ENCODE measurements at places on chromosomes 7 and 10.

DNA sequence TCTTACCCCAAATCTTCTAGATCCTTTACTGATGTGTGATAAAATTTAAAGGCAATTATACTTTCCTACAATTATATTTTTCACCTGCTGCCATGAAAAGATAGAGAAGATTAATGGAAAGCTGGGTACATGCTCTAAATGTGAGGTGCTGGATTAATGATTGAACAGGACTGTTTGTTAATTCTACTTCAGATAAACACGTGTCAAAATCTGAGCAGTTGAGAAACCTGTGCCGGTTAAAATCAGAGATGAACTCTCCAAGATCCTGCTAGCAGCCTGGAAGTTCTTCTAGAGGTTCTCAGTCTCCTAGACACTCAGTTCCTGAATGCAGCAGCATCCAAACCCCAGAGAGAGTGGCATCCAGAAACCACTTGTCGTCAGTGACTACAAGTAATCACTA, 69.2 kb downstream of the INHBA start:
- DNase-seq = no peak

DNA sequence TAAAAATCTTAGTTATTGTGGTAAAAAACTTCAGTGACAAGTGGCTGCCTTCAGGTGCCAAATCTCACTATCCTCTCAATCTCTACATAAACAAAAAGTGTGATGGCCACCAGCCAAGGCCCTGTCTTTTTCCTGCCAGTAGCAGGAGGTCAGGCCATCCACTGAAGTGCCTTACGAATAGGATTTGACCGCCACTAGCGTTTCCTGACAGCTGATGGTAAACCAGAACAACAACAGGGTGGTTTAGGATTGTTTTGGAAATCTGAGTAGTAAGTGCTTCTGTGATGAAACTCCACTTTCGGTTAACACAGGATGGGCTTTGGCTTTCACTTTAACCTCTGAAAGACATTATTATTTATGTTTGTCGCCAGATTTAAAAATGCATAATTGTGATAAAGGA, 55.7 kb upstream of the OGDHL start:
- no peak for DNase-seq

DNA sequence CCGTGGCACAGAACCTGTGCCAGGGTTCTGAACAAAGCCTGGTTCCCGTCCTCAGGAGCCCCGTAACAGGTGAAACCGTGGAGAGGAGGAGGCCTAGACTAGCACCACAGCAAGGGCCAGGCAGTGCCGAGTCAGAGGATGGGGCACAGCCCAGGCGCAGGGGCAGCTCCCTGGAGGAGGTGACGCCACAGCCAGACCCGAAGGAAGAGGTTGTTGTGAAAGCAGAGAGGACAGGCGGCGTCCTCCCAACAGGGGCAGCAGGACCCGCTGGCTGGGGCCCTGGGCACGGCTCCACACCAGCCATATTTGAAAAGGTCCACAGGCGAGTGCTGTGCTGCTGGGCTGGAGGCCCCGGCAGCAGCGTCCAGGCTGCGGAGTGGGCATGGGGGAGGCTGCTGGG, 25.7 kb downstream of the DAGLB start:
- no peak for DNase-seq

DNA sequence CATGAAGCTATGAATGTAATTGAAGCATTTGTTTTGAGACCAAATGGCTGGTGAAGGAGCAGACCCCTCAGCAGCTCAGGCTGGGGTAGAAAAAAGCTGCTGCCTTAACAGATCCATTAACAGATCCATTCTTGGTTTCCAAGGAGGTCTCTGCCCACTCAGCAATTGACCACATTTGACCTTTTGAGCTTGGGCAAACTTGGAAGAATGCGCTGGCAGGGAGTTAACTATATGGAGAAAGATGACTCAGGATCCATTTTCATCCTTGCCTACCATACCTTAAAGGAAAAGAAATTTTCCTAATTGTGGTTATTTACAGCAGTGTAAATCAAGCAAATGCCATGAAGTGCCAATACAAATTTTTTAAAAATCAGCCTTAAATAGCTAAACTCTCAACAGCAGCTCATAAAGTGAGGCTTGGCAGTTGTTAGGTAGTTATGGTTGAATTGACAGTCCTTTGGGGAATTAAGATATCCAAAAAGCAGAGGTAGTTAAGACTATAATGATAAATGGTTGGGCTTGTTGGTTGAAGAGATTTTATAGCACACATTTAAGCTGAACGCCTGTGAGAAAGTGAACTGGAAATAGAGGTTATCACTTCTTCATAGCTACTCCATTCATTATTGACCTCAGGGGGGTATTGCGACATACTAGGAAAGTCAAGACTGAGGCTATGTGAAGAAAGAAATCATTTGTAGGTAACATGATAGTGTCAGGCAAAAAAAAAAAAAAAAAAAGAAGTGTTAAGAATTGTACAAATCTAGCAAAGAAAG, 83.9 kb downstream of the MKX start:
- no peak for DNase-seq

GRCh38 chr7:103076764-103077163, 1.8 kb downstream of the ARMC10 start:
- no peak for DNase-seq

- no peak for DNase-seq
Observed at GRCh38 chr10:34821587-34822585, 6.8 kb upstream of the PARD3 start.

DNA sequence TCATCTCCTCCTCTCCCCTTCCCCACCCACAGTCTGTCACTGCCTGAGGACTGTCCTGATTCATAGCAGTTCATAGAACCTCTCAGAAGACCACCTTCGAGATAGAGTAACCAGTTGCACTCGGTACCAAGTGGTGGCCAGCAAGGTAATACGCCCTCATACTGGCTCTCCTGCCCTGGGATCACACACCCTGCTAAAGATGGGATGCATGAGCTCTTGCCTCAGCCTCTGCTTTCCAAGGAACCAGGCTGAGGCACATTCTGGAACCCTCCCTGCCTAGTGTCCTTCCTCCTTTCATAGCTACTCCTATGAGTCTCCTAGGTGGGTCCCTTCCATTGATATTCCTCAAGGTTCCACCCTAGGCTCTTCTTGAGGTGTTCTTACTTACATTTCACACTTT, 15.5 kb downstream of the CFAP43 start:
- no peak for DNase-seq

DNA sequence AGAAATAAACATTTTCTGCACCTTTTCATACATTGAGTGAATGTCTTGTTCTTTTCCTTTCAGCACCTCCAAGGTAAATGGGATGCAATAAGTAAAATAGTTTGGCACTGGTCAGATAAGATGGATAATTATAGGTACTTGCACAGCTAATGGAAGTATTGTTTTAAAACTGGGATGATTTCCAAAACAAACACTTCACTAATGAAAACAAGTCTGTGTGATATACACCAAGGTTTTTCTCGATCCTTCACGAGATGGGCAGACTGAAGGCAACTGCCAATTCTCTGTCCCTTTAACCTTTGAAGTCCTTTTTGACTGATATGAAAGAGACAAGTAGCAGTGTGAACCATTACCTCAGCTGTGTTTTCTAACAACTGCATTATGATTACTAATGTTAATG, 423.8 kb downstream of the GFRA1 start:
- no peak for DNase-seq

- DNase-seq = no peak
Observed at GRCh38 chr7:155456738-155457543, 988 bp upstream of the EN2 start.

- no peak for DNase-seq
Observed at GRCh38 chr10:3500408-3500856, 284.6 kb downstream of the KLF6 start.

DNA sequence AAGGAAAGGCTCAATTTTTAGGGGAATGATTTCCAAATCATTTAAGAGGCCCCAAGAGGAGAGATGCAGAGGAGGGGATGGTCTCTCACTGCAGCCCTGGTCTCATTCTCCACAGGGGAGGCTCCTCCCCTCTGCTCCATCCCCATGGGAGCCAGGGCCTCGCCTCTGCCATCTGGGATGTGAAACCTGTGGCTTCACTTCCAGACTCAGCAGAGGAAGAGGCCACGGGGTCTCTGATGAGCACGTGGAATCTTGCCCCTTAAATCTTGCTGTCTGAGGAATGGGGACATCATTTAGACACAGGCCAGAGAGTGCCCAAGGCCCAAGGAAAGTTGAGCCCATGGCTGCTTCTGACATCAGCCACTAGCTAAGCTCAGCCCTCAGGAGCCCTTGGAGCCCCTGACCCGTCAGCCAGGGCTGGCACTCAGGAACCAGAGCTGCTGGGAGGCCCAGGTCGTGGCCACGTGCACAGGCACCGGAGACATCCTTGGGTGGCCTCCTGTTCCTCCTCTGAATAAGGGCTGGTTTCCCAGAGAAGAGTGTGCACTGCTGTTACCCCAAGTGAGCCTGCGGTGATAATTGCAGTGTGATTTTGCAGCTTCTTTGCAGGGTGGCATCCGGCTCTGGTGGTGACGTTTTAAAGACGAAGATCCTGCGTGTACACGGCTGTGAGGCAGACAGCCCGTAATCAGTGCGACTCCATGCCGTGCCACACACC, 50.5 kb downstream of the VIPR2 start:
- no peak for DNase-seq

GRCh38 chr10:99941942-99942820, 67.6 kb downstream of the DNMBP start:
- DNase-seq = no peak

GRCh38 chr7:34081935-34082334, 176.6 kb downstream of the BMPER start:
- no peak for DNase-seq

GRCh38 chr7:32594965-32595490, 99.7 kb downstream of the AVL9 start:
- DNase-seq = no peak

- DNase-seq = no peak
Observed at GRCh38 chr7:121807078-121807477, 65.9 kb upstream of the PTPRZ1 start.

Measured in stimulated activated CD4-positive, alpha-beta T cell treated with anti-CD3 and anti-CD28 coated beads, Interleukin-2, amount 100 ng/mL, for 24 hours (primary cell).